ENCODE measurements at places on chromosomes 5 and 9.
A peak's percentile ranks its signal among the peaks of the same experiment; 100 is the strongest.

- DNase-seq = peak; percentile 33
Measured at GRCh38 chr5:126016256-126016655, 407.0 kb upstream of the GRAMD2B start.

GRCh38 chr5:131221888-131222287, 42.0 kb upstream of the CDC42SE2 start:
- no peak for DNase-seq

DNA sequence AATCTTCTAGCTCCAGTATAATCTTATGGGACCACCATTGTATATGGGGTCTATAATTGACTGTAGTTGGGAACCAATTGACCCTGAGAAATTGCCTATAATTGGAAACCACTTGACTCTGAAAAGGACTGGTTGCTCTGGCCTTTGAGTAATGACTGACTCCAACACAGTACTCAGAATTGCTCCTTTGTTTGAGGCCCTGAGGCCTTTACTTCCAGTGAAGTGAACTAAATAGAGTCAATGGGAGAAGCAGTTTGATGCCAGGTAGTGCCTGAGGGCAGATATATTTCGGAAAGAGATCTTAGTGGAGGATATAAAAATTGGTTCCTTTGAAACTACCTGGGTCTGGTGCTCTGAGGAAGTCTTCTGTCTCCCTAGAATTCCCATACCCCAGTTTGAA, 16.0 kb upstream of the TMEM171 start:
- DNase-seq = no peak

DNA sequence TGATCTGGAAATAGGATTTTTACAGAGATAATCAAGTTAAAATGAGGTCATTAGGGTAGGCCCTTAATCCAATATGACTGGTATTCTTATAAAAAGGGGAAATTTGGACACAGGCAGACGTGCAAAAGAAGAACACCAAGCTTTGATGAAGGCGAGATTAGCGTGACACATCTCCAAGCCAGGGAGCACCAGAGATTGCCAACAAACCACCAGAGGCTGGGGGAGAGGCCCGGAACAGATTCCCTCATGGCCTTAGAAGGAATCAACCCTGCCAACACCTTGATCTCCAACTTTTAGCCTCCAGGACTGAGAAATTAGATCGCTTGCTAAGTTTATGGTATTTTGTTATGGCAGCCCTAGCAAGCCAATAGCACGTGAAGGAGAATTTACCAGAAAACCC, 10.8 kb upstream of the ARSI start:
- DNase-seq = no peak

DNA sequence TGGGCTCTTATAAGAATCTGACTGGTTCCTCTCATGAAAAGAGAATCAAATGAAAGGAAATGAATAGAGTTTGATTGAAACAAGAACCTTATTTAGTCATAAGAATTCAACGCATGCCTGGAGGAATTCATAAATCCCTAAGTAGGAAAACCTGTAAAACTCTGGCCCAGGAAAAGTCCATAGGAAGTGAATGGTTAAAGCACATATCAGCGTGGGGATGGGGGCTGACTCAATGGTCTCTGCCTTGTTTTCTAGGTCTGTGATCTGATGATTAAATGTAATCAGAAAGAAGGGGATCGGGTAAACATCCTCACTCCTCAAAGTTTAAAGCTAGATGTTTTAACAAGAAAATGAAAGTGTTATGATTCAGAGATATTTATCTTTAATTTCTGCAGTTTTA, 759.4 kb upstream of the C9orf72 start:
- no peak for DNase-seq

GRCh38 chr5:111967463-111967862, 210.5 kb upstream of the NREP start:
- no peak for DNase-seq
